T follicular helper cell (primary cell): ENCODE measurements at places on chromosomes 4 and X.

- no peak for DNase-seq
Measured at GRCh38 chr4:114396808-114397207, 201.8 kb upstream of the UGT8 start.

- DNase-seq = no peak
Measured at GRCh38 chr4:168051526-168051925, 40.8 kb upstream of the ANXA10 start.

- DNase-seq = no peak
Measured at GRCh38 chr4:78568640-78569305, 17.2 kb downstream of the ANXA3 start.

GRCh38 chrX:70022616-70023015 lies 27.1 kb downstream of the AWAT2 start:
- DNase-seq = no peak

GRCh38 chrX:140822184-140822583 lies 112.6 kb downstream of the LINC00632 start:
- no peak for DNase-seq

DNA sequence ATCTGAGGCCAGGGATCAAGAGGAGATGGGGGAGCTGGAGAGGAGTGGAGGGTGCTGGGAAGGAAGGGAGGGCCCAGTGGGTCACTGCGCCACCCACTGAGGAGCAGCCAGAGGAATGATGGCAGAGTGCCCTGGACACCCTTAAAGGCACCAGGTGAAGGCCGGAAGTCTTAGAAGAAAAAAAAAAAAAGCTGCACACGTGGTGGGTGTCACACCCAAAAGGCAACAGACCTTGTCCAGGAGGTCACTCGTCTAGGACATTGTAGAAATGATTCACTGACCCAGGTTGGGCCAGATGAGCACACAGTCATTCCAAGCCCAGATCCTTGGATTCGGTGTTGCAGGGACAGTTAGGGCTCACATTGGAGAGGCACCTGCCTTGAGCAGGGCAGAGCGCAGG lies 93.5 kb upstream of the TRIM2 start:
- DNase-seq = no peak

DNA sequence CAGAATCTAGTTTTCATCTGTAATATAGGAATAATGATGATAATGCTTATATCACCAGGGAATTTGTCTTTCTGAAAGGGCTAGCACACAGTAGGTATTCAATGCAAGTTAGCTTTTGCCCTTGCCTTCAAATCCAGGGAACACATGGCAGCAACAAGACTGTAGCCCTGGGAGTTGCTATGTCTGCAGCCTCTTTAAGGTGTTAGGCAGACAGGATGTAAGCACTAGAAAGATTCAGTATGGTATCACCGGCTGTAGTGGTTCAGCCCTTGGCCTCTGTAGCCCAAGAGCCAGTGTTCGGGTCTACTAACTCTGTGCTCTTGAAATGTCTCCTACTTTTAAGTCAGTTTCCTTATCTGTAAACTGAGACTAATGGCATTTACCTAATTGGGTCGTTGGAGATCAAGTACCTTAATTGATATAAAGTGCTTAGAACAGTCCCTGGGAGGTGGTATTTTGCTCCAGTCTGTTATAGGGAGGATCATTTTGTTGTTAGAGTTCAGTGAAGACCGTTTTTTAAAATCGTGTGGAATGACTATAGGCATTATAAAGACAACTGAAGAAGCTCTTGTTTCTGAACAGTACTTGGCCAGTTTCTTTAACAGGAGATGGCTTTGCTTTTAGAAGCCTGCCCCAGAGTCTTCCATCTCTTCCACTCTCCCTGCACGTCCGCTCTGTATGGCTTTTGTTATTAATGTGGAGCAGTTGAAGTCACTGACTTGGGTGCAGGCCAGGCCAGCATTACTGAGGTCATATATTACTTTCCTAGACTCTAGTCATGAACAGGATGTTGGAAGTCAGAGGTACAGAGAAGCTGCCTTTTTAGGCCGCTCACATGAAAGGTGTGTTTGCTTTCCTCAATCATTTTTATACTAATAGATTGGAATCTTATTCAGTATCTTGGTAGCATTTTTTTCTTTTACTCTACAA lies 44.8 kb downstream of the GAB1 start:
- no peak for DNase-seq

DNA sequence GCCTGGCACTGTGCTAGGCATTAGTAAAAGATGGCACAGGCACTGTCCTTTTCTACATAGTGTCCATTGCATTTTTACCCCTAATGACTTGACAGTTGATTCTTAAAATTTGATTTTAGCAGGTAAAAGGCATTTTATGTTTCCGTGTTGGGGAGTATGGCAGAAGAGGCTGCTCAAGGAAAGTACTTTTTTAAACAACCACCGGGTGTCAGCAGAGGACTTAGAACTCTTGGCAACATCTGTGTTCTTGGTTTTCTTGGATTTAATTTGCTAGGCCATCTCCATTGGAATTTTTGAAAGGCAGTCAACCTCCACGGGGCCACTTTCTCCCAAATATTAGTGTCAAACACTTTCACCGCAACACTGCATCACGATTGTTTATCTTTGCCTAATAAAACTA lies 102.9 kb downstream of the TSPAN7 start:
- DNase-seq = no peak

GRCh38 chrX:9797384-9798360 lies 11.4 kb downstream of the SHROOM2 start:
- no peak for DNase-seq

GRCh38 chr4:6720202-6720699 lies 4.3 kb downstream of the BLOC1S4 start:
- peak; percentile 69 for DNase-seq

DNA sequence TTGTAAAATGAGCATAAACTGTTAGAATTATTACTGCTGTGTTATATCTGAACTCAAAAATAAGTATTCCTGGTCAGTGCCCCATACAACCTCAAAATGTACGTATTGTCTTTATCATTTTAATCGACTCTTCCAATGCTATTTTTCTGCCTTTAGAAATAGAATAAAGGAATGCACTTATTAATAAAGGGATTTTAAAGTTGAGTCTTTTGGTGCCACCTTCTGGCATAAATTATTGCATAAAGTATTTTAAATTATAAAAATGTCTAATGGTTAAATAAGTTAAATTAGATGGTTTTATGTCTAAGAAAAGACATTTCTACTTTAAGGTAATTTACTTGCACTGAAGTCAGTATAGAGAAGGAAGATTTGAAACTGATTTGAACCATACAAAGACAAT lies 424.0 kb upstream of the NDST4 start:
- no peak for DNase-seq

GRCh38 chrX:64097891-64098290 lies 107.6 kb downstream of the AMER1 start:
- no peak for DNase-seq

DNA sequence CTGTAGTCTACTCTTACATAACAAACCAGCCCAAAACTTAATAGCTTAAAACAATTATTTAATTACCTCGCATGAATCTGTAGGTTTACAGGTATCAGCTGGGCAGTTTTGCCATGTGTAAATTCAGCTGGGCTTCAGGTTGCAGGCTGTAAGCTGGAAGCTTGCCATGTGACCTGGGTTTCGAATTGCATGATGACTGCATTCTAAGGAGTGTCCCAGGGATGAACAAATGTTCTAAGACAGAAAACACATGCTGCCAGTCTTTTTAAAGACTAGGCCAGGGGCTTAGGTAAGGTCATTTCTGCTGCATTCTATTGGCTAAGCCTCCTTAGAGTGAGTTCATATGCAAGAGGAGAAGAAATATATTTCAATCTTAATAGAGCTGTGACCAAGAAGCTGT lies 44.8 kb downstream of the GRIA2 start:
- DNase-seq = no peak

GRCh38 chrX:55867181-55867651 lies 149.7 kb downstream of the RRAGB start:
- DNase-seq = no peak

DNA sequence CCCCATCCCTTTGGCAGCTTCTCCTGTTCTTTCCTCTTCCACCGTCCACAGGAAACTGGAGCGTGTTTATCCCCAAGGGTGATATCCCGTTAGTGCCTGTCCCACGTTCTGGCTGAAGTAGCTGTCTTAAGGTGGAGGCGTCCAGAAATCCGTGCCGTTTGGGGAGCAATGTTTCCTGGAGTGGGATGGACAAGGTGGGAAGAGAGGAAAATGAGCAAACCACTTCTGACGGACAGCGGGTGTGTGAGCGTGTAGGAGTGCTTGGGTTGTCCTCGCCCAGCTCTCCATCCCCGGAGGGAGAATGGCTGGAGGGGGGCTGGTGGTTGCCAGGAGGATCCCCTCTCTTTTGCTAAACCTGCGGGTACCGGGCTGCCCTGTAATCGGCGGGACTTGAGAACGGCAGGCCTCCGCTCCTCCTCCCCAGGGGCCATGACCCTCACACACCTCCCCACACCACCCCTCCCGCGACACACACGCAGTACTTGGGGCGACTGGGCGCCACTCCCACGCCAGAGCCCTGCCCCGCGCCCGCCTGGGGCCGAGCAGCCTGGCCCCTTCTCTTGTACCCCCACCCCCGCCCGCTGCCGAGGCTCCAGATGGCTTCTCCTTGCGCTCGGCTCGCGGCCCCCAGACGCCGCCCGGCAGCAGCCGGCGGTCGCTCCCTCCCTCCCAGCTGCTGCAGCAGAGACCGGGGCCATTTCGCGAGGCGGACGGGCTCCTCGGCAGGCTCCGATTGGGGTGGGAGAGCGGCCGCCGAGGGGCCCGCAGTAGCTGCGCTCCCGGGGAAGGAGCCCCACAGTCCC lies 13.9 kb upstream of the PRDM8 start:
- no peak for DNase-seq
